Left lung (tissue), 14 donors: ENCODE measurements at places on chromosomes 12 and 14. TPM values are rescaled to one million over a fixed set of nuclear protein-coding genes. Genes with fewer than 3 reads are reported as not detected.

DNA sequence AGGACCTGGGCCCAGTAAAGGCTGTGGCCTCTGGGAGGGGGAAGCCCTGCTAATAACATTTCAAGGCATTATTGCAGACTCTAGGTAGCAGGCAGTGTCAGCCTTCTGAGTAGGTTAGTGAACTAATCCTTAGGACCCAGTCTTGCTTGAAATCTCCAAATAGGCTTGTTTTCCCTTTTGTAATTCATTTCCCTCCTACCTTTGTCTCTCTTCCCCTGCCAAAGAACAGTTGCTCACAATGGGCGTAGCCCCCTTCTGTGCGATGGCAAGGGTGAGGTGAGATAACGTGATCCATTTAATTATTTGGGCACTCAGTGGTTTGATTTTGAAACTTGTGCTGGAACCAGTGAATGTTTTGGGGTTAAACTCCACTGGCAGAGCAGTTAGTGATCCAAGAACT, 10.9 kb downstream of the PELI2 start:
- H3K27ac ChIP-seq, result no peak overlapping the region
- H3K27me3 ChIP-seq, result no peaks in the 10 kb centered on the region
- DNase-seq, result no peak
- no peaks in the 10 kb centered on the region for H3K36me3 ChIP-seq

DNA sequence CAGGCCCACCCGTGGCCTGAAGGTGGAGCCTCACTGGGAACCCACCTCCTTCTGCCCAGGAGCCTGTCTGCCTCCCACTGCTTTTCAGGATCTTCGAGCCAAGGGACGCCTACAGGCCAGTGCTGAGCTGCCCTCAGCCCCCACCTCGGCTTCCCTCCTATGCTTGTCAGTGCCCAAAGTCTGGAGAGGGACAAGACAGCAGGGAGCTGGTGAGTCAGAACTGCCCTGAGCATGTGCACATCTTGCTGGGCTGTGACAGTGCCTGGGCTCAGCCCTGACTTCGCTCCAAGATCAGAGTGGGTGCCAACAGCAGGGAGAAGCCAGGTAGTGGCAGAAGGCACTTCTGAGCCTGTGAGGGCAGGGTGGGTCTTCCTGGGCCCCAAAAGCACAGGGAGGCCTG, 286.8 kb downstream of the AEBP2 start:
- H3K4me3 ChIP-seq, result no peak overlapping the region
- H3K4me1 ChIP-seq, result no peaks in the 10 kb centered on the region
- H3K36me3 ChIP-seq, result no peaks in the 10 kb centered on the region
- no peak overlapping the region for H3K27ac ChIP-seq
- peak; percentile 24 for DNase-seq
- H3K27me3 ChIP-seq, result no peaks in the 10 kb centered on the region

GRCh38 chr12:46108721-46109120, 118.3 kb upstream of the SCAF11 start:
- no peaks in the 10 kb centered on the region for H3K36me3 ChIP-seq
- H3K27ac ChIP-seq, result no peak overlapping the region
- H3K4me3 ChIP-seq, result no peak overlapping the region
- DNase-seq, result no peak
- no peaks in the 10 kb centered on the region for H3K4me1 ChIP-seq
- no peaks in the 10 kb centered on the region for H3K27me3 ChIP-seq

Gene C3AR1
- 19.4 TPM for total RNA-seq

Gene ACIN1
- total RNA-seq, result 137 TPM

Gene FAM177A1
- total RNA-seq, result 100 TPM

Gene TAS2R8
- not detected for total RNA-seq

Gene RAPGEF3
- 28.9 TPM for total RNA-seq

DNA sequence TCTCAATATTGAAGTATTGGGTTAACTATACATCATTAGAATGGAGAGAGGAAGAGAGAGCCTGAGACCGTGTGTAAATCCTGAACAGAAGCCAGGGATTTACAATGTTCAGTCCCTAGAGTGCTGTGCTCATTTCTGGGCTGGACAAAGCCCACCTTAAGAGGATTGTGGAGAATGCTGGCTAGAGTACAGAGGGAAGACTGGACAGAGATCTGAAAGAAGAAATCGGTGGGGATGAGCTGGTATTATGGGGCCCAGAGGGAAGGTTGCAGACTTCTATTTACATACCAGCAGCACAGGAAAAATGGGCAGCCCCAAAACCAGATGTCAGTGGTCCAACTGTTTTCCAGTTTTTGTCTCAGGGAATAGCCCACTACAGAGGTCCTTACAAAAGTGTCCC, 42.3 kb downstream of the RTN1 start:
- no peak for DNase-seq
- no peaks in the 10 kb centered on the region for H3K27me3 ChIP-seq
- no peak overlapping the region for H3K4me3 ChIP-seq
- no peaks in the 10 kb centered on the region for H3K36me3 ChIP-seq
- H3K27ac ChIP-seq, result no peak overlapping the region

DNA sequence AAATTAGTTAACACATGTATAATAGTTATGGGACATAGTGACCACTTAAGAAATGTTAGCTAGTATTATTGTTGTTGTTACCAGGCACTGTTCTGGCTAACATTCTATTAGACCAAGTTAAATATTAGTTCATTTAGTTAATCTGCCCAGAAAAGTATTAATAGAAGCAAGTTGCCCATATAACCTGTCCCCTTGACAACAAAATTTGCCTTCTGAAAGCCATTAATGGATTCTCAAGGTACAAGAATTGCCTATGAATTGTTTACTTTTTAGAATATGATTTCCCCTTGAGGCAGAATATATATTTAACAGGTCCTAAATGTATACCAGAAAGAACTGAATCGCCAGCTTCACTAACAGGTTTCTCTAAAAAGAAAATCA, 167.3 kb upstream of the TMCC3 start:
- DNase-seq, result no peak
- no peaks in the 10 kb centered on the region for H3K36me3 ChIP-seq
- H3K27ac ChIP-seq, result no peak overlapping the region
- no peak overlapping the region for H3K4me3 ChIP-seq
- no peaks in the 10 kb centered on the region for H3K27me3 ChIP-seq

GRCh38 chr12:8734873-8735381, 37.1 kb downstream of the RIMKLB start:
- H3K4me1 ChIP-seq, result no peaks in the 10 kb centered on the region
- no peaks in the 10 kb centered on the region for H3K27me3 ChIP-seq
- no peak overlapping the region for H3K4me3 ChIP-seq
- DNase-seq, result no peak
- no peaks in the 10 kb centered on the region for H3K36me3 ChIP-seq

GRCh38 chr14:23112359-23113178, 6.5 kb downstream of the CEBPE start:
- no peaks in the 10 kb centered on the region for H3K36me3 ChIP-seq
- no peak for DNase-seq

DNA sequence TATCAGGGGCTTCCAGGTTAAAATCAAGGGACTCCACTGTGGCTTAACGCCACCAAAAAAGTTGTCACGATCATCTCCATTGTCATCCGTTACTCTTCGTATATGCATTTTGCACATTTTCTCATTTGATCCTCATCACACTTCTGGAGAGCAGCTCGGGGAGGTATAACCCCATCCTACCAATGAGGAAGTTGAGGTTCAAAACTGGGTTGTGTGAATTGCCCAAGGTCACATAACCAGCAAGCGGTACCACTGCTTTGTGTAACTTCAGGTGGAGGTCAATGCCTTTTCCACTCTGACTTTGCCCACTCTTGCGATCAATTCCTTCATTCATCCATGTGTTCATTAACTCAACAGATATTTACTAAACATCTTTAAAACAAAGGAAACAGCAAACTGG, 71.1 kb upstream of the CCND2 start:
- H3K36me3 ChIP-seq, result no peaks in the 10 kb centered on the region
- no peak overlapping the region for H3K4me3 ChIP-seq
- peak overlapping the region; percentile 73 for H3K27ac ChIP-seq
- peaks cover 6% of the 10 kb centered on the region for H3K27me3 ChIP-seq
- no peaks in the 10 kb centered on the region for H3K4me1 ChIP-seq

- no peak overlapping the region for H3K27ac ChIP-seq
- H3K36me3 ChIP-seq, result no peaks in the 10 kb centered on the region
- no peak overlapping the region for H3K4me3 ChIP-seq
- DNase-seq, result peak; percentile 28
- peaks cover 58% of the 10 kb centered on the region for H3K27me3 ChIP-seq
These were observed 2.2 kb downstream of the PDZRN4 start for GRCh38 chr12:41190338-41190737.

DNA sequence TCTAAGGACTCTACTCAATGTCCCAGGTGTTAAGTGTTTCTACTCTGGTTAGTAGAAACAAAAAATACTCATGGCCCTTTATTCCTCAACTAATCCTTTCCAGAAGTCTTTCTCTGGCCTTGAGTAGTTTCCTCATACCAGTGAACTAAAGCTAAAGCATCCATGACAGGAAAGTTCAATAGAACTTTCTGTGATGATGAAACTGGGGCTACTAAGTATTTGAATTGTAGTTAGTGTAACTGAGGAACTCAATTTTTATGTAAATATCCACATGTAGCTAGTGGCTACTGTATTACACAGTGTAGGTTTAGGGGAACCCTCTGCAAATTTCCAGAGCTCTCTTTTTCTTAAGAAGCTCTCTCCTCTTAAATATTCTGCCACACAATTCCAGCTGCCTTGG, 63.7 kb downstream of the R3HDM2 start:
- no peak overlapping the region for H3K4me3 ChIP-seq
- no peak overlapping the region for H3K27ac ChIP-seq
- H3K36me3 ChIP-seq, result no peaks in the 10 kb centered on the region

Gene POLE
- total RNA-seq, result 32.7 TPM

GRCh38 chr14:44461811-44462210, 45.3 kb downstream of the FSCB start:
- H3K27ac ChIP-seq, result no peak overlapping the region
- H3K4me1 ChIP-seq, result no peaks in the 10 kb centered on the region
- H3K27me3 ChIP-seq, result no peaks in the 10 kb centered on the region
- no peaks in the 10 kb centered on the region for H3K36me3 ChIP-seq

DNA sequence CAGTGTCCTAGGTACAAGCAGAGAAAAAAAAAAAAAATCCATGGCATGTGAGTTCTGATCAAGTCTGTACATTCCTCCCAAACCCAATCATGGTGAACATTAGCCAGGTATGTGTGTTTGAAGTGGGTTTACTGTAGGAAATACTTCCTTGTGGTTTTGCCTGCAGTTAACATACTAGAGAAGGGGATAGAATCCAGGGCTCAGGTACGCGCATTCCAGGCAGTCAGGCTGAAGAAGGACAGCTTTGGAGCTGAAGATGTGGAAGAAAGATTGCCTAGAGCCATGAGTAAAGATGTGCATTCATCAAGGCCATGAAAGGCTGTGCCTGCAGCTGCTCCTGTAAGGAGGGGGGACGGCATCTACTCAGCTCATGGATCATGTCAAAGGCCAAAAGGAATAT, 88.2 kb upstream of the NTF3 start:
- no peak for DNase-seq
- H3K27ac ChIP-seq, result no peak overlapping the region
- no peaks in the 10 kb centered on the region for H3K27me3 ChIP-seq

GRCh38 chr14:43651896-43652295, 855.2 kb downstream of the FSCB start:
- H3K4me3 ChIP-seq, result no peak overlapping the region
- no peaks in the 10 kb centered on the region for H3K36me3 ChIP-seq

DNA sequence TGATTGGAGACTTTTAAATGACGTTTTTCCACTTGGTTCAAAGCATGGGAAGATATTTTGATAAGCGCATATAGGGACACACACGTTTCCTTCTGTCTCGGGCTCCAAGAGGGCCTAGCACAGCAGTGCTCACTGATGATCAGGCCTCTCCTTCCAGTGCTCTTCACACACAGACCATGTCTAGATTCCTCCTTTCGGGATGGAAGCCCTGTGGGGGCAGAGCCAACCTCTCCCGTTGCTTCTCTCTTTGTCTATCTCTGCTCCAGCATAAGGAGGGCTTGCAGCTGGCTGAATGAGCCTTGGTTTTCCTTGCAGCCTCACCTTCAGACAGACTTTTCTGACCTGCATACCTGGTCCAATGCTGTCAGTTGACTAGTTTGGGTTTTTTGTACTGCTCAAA, 22.3 kb downstream of the GPRC5D start:
- no peak overlapping the region for H3K27ac ChIP-seq
- H3K27me3 ChIP-seq, result no peaks in the 10 kb centered on the region
- H3K36me3 ChIP-seq, result no peaks in the 10 kb centered on the region
- H3K4me3 ChIP-seq, result no peak overlapping the region
- H3K4me1 ChIP-seq, result no peaks in the 10 kb centered on the region
- DNase-seq, result no peak

GRCh38 chr12:77343291-77343690, 277.9 kb upstream of the E2F7 start:
- no peak overlapping the region for H3K27ac ChIP-seq
- H3K4me1 ChIP-seq, result no peaks in the 10 kb centered on the region
- DNase-seq, result no peak
- H3K4me3 ChIP-seq, result no peak overlapping the region
- H3K27me3 ChIP-seq, result no peaks in the 10 kb centered on the region
- H3K36me3 ChIP-seq, result no peaks in the 10 kb centered on the region

Gene KLHDC1
- total RNA-seq, result 3.5 TPM

GRCh38 chr12:132525833-132526455, 36.0 kb downstream of the FBRSL1 start:
- H3K27ac ChIP-seq, result no peak overlapping the region
- H3K4me3 ChIP-seq, result no peak overlapping the region
- peaks cover 6% of the 10 kb centered on the region for H3K36me3 ChIP-seq
- peaks cover 18% of the 10 kb centered on the region for H3K4me1 ChIP-seq
- DNase-seq, result no peak

DNA sequence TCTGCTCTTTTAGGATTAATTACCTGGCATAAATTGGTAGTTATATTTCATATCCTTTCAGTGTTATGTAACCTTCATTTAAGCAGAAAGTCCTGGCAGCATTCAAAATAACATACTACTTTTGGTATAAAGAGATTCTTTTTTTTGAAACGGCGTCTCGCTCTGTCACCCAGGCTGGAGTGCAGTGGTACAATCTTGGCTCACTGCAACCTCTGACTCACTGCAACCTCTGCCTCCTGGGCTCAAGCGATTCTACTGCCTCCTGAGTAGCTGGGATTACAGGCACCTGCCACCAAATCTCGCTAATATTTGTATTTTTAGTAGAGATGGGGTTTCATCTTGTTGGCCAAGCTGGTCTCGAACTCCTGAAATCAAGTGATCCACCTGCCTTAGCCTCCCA, 9.2 kb downstream of the KTN1 start:
- H3K36me3 ChIP-seq, result no peaks in the 10 kb centered on the region
- H3K27me3 ChIP-seq, result no peaks in the 10 kb centered on the region
- H3K4me3 ChIP-seq, result no peak overlapping the region
- no peak overlapping the region for H3K27ac ChIP-seq
- DNase-seq, result no peak

Gene AKAP6
- 3.7 TPM for total RNA-seq

GRCh38 chr12:131363841-131364495, 346.9 kb upstream of the SFSWAP start:
- no peaks in the 10 kb centered on the region for H3K36me3 ChIP-seq
- no peak for DNase-seq
- H3K4me1 ChIP-seq, result no peaks in the 10 kb centered on the region
- no peak overlapping the region for H3K4me3 ChIP-seq

Gene AREL1
- 34.3 TPM for total RNA-seq

Gene LTBP2
- total RNA-seq, result 69.2 TPM

Gene NUBPL
- 10.1 TPM for total RNA-seq
